ENCODE measurements at places on chromosomes 2 and 18. TPM values are rescaled to one million over a fixed set of nuclear protein-coding genes. Genes with fewer than 3 reads are reported as not detected.

DNA sequence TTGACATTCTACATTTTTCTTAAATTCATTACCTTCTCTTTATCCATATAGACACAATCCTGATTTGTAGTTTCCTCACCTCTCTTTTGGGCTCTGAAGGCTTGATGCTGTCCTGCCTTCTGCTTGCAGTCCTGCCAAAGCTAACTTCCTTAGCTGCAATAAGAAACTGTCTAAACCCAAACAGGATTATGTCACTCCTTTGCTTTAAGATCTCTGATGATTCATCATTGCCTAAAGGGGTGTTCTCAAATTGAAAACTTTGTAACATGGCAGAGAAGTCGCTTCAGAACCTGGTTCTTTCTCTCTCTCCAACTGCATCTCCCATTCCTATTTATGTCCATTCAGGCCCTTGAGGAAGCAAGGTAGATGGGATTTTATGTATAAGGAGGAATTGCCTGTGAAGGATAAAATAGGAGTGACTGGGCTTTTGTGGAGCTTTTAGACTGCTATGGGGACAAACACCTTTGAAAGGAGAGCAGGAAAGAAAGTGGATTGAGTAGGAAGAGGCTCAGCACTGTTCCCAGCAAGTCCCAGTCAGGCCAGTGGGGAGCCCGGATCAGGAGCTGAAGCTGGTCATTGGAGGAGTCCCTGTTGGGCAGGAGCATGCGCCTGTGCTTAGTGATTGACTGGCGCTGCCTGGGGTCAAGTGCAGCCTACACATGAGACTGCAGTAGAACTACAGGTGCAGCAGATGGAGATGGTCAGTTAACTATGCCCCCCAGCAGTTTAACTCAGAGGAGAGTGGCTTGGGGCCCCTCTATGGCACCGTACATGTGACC is 390.6 kb downstream of the CTNNA2 start:
- H3K27ac ChIP-seq = no peak overlapping the region
- no peak overlapping the region for H3K4me3 ChIP-seq
- H3K36me3 ChIP-seq = no peaks in the 10 kb centered on the region
- no peak for DNase-seq
- H3K27me3 ChIP-seq = no peaks in the 10 kb centered on the region
- H3K4me1 ChIP-seq = no peaks in the 10 kb centered on the region

GRCh38 chr2:74646834-74647482 is 1.2 kb downstream of the M1AP start:
- H3K27ac ChIP-seq = no peak overlapping the region
- no peaks in the 10 kb centered on the region for H3K36me3 ChIP-seq
- DNase-seq = peak; percentile 61
- H3K27me3 ChIP-seq = peaks cover 6% of the 10 kb centered on the region
- no peak overlapping the region for H3K4me3 ChIP-seq
- H3K4me1 ChIP-seq = no peaks in the 10 kb centered on the region

GRCh38 chr2:64626963-64627760 is 26.6 kb downstream of the SERTAD2 start:
- H3K36me3 ChIP-seq = no peaks in the 10 kb centered on the region
- no peaks in the 10 kb centered on the region for H3K27me3 ChIP-seq
- peaks cover 21% of the 10 kb centered on the region for H3K4me1 ChIP-seq
- DNase-seq = no peak
- H3K4me3 ChIP-seq = no peak overlapping the region

GLB1L gene
- total RNA-seq = 18.7 TPM

DNA sequence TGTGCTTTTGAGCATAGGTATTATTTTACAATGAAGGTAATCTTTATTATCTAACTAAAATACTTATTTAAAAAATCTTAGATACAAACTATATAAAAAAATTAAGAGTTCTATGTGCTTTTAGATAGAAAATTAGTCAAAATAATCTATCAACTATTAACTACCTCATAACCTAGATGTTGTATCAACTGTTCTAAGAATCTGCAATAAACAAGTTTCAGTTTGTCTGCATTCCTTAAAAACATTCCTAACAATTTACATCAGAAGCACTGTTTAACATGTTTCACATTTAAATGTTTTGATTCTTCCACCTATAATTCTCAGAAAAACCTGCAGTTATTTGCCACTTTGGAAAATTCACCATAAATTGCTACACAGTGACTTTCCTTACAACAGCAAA is 33.3 kb downstream of the NDUFS1 start:
- no peaks in the 10 kb centered on the region for H3K4me1 ChIP-seq
- H3K4me3 ChIP-seq = no peak overlapping the region
- no peaks in the 10 kb centered on the region for H3K27me3 ChIP-seq
- DNase-seq = no peak

DNA sequence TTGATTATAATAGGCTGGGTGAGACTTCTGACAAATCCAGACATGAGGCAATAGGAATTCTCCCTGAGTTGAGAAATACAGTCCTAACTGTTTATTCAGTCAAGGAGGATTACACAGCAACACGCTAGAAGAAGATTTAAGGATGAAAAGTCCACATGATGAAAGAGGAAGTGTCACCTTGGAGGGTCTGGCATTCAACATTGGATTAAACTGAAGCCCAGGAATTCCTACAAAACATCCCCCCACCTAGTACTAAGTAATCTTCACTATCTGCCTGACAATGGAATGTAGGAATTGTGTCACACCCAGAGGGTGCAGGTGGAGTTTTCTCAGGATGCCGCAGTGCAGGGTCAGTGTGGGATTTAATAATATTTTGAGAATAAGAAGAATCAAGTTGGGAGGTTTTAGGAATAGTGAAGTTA is 142.4 kb downstream of the SOCS6 start:
- H3K4me1 ChIP-seq = no peaks in the 10 kb centered on the region
- no peak overlapping the region for H3K4me3 ChIP-seq
- no peaks in the 10 kb centered on the region for H3K27me3 ChIP-seq
- H3K27ac ChIP-seq = no peak overlapping the region
- DNase-seq = no peak

DNA sequence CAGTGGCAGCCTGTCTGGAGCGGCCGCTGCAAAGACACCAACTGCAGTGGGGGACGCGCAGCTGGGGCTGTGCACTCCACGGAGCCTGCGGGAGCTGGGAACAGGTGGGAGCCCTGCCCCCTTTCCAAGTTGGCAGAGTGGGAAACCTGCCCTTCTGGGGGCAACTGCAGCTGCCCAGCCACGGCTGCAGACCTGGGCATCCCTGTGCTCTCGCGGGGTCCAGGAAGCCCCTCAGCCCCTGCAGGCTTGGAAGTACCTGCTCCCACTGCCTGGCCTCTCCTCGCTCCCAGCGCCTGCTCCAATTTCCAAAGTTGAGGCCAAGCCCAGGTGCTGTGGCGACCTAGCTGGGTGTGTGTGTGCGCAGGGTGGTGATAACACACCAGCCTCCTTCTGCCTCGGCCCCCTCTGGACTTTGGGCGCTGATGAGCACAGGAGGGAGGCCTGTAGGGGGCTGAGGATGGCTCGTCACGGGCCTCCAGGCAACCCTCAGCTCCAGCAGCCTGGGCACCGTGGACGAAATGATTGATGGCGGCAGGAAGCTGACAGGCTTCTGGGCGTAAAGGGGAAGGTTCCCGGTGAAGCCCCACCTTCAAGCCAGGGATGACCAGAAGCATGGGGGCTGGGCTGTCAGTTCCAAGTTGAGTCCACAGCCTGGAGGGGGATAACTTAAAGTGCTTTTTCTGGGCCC is 76.9 kb downstream of the PTPN4 start:
- H3K4me3 ChIP-seq = no peak overlapping the region
- H3K4me1 ChIP-seq = no peaks in the 10 kb centered on the region
- DNase-seq = no peak
- H3K36me3 ChIP-seq = no peaks in the 10 kb centered on the region
- H3K27ac ChIP-seq = no peak overlapping the region
- H3K27me3 ChIP-seq = no peaks in the 10 kb centered on the region

GRCh38 chr18:48430150-48430549 is 21.0 kb upstream of the ZBTB7C start:
- no peak overlapping the region for H3K4me3 ChIP-seq
- no peak for DNase-seq
- H3K27me3 ChIP-seq = no peaks in the 10 kb centered on the region

- no peak for DNase-seq
- H3K4me3 ChIP-seq = peak overlapping the region; percentile 3
- no peak overlapping the region for H3K27ac ChIP-seq
- peaks cover 17% of the 10 kb centered on the region for H3K4me1 ChIP-seq
Measured at GRCh38 chr18:59267503-59268126, 5.6 kb downstream of the RAX start.

KLHL30 gene
- total RNA-seq = 2.1 TPM

PSMA8 gene
- not detected for total RNA-seq

CNDP1 gene
- total RNA-seq = not detected

- no peaks in the 10 kb centered on the region for H3K27me3 ChIP-seq
- H3K4me1 ChIP-seq = no peaks in the 10 kb centered on the region
- H3K36me3 ChIP-seq = peaks cover 4% of the 10 kb centered on the region
Measured at GRCh38 chr2:109437325-109438090, 176.3 kb downstream of the SEPTIN10 start.

- H3K27me3 ChIP-seq = no peaks in the 10 kb centered on the region
- H3K27ac ChIP-seq = no peak overlapping the region
- peaks cover 5% of the 10 kb centered on the region for H3K4me1 ChIP-seq
- no peaks in the 10 kb centered on the region for H3K36me3 ChIP-seq
- no peak overlapping the region for H3K4me3 ChIP-seq
- no peak for DNase-seq
Measured at GRCh38 chr2:18821431-18821830, 232.1 kb upstream of the NT5C1B start.

- H3K4me3 ChIP-seq = no peak overlapping the region
- no peaks in the 10 kb centered on the region for H3K27me3 ChIP-seq
- H3K27ac ChIP-seq = no peak overlapping the region
- no peaks in the 10 kb centered on the region for H3K36me3 ChIP-seq
Measured at GRCh38 chr2:215511454-215512346, 75.8 kb upstream of the FN1 start.

DNA sequence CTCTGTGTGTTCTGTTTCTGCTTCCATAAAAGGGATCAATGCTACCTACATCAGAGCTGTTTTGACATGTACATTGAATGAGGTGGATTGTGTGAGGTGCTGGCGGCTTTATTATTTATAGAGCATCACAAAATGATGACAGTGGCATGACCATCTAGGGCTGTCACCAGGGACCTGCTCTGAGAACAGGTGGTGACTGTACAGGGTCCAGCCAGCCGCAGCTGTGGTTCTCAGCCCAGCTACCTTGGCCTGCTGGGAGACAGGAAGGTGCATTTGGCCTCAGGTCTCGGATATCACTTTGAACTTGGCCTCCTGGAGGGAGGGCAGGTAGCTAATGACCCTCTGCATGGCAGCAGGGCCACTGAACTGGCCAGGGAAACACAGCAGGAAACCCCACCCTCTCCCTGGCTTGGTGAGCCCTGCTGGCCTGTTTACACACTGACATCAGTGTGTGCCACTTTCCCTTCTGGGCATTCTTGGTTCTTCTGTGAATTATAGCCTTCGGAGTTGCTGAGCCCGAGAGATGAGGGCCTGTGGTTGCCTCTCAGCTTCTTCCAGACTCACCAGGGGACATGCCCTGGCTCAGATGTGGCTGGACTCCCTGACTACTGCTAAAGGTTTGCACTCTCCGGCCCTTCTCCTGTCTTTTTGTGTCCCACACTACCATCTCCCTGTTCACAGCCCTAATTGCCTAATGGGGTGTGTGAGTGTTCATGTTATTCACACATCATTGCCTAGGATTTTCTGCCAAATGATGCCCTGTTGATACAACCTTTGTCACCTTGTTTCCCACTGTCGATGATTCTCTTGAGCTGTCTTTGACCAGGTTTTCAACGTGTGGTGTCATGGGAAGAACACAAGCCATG is 109.2 kb upstream of the RAB12 start:
- H3K4me3 ChIP-seq = no peak overlapping the region
- no peaks in the 10 kb centered on the region for H3K4me1 ChIP-seq
- H3K27me3 ChIP-seq = no peaks in the 10 kb centered on the region
- no peak for DNase-seq
- H3K27ac ChIP-seq = no peak overlapping the region

DNA sequence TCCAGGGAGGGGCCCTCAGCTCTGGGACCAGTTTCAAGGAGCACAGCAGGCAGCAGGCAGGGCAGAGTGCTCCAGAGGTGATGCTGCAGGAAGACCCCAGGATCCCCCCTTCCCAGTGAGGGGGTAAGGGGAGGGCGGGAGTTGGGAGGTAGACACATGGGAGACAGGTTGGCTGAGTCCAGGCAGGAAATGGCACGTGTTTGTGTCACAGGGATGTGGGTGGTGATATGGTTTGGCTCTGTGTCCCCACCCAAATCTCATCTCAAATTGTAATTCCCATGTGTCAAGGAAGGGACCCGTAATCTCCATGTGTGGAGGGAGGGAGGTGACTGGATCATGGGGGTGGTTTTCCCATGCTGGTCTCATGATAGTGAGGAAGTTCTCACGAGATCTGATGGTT is 25.2 kb upstream of the OTOS start:
- no peak overlapping the region for H3K27ac ChIP-seq
- H3K4me3 ChIP-seq = no peak overlapping the region
- no peak for DNase-seq
- H3K4me1 ChIP-seq = no peaks in the 10 kb centered on the region
- no peaks in the 10 kb centered on the region for H3K27me3 ChIP-seq

DNA sequence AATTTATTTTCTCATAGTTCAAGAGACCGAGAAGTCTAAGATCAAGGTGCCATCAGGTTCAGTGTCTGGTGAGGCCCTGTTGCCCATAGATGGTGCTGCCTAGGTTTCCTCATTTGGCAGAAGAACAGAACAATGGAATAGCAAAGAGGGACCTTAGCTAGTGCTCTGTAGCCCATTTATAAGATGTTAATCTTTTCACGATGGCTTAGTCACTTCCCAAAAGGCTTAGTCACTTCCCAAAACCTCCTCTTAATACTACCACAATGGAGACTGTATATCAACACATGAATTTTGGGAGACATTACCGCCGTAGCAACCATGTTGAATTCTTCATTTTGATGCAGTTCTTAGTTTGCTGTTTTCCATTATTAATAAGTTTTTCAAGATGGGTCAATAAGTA is 246.3 kb upstream of the NRP2 start:
- no peak for DNase-seq
- H3K27ac ChIP-seq = no peak overlapping the region
- no peaks in the 10 kb centered on the region for H3K4me1 ChIP-seq

LYG1 gene
- total RNA-seq = 0.80 TPM

All from lung (tissue), 17 donors.